ENCODE measurements at places on chromosomes 16 and 17.
A peak's percentile ranks its signal among the peaks of the same experiment; 100 is the strongest.

- no peak for DNase-seq
Measured at GRCh38 chr16:79691007-79691406, 90.5 kb upstream of the MAF start.

DNA sequence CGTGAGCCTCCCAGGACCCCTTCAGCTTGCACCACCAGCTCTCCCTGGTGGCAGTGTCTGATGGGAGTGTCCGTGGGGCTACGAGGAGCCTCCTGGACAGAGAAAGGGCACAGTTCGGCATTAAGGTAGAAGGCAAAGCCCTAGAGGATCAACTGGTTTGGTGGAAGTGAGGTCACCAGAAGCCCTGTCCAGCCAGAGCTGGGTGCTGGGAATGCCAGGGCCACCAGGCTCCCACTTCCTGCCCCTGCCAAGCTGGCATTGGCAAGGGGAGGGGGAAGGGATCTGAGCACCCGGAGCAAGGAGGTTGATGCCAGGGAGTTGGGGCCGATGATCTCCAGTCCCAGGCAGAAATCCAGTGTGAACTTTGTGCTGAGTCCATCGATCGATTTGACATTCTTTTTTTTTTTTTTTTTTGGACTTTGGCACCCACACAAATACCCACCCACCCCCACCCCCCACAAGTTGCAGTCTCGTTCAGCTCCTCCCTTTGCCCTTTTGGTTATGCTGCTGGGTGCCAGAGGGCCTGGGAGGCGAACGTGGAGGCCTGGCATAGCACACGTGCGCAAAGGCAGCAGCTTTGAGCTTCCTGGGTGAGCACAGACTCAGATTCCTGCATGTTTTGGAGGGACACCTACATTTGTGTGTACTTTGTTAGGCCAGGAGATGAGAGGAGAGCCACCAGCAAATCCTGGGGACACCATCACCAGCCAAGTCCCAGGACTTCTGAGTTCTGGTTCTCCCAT is 2.1 kb downstream of the NHERF1 start:
- DNase-seq: no peak

GRCh38 chr16:69131167-69131838 is 1.1 kb downstream of the CHTF8 start:
- DNase-seq: no peak

GRCh38 chr17:14048169-14048568 is 21.1 kb upstream of the COX10 start:
- no peak for DNase-seq

- peak; percentile 97 for DNase-seq
Measured at GRCh38 chr16:67521095-67521804, 7.4 kb upstream of the RIPOR1 start.
